GM23338 (cell line): ENCODE measurements at places on chromosomes 1 and 21.

- H3K27me3 ChIP-seq: no peaks in the 10 kb centered on the region
- no peaks in the 10 kb centered on the region for H3K36me3 ChIP-seq
- H3K4me1 ChIP-seq: no peaks in the 10 kb centered on the region
- H3K4me3 ChIP-seq: no peak overlapping the region
- H3K27ac ChIP-seq: no peak overlapping the region
Measured at GRCh38 chr1:172219966-172220365, 200.5 kb upstream of the C1orf105 start.

GRCh38 chr1:227453631-227454355, 109.6 kb upstream of the ZNF678 start:
- H3K4me3 ChIP-seq: no peak overlapping the region
- no peaks in the 10 kb centered on the region for H3K27me3 ChIP-seq
- DNase-seq: no peak
- H3K27ac ChIP-seq: no peak overlapping the region
- H3K36me3 ChIP-seq: no peaks in the 10 kb centered on the region

DNA sequence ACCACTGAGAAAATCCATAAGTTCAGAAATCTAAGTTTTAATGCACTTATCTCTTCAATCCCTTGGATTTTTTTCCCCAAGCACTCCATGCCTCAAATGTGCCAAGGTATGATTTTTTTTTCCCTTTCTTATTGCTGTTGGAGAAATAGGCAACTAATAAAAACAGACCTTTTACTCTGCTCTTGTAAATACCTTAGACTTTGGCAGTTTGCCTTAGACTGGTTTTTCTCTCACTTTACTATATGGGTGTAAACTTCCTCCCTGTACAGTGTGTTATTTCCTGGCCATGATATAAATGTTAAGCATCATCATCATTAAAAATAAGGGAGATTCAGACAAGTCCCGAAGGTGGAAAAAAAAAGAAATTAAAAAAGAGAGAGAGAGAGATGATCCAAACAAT, 65.7 kb downstream of the LRRC8C start:
- H3K36me3 ChIP-seq: no peaks in the 10 kb centered on the region
- no peaks in the 10 kb centered on the region for H3K27me3 ChIP-seq
- H3K4me1 ChIP-seq: no peaks in the 10 kb centered on the region
- H3K27ac ChIP-seq: no peak overlapping the region
- DNase-seq: no peak

GRCh38 chr1:20386323-20387081, 95.8 kb downstream of the VWA5B1 start:
- no peak overlapping the region for H3K4me3 ChIP-seq
- no peaks in the 10 kb centered on the region for H3K36me3 ChIP-seq
- peaks cover 11% of the 10 kb centered on the region for H3K4me1 ChIP-seq
- DNase-seq: peak; percentile 47
